ENCODE measurements at places on chromosomes 11 and 22.

DNA sequence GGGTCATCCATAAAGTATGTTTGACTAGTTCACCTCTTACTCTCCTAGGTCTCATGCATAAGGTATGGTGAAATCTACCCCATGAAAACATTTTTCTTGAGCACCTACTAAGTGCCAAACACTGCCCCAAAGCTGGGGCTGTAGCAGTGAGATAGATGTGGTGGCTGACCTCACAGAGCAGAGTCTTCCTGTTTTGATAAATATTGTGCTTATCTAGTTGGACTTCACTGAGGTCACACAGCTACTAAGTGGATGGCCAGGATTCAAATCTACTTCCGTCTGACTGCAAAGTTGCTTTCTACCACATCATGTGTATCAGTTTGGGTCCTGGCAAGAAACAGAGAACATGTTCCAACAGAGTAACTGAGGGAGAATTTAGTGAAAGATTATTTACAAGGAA is 6.4 kb upstream of the HTATIP2 start:
- DNase-seq = no peak

DNA sequence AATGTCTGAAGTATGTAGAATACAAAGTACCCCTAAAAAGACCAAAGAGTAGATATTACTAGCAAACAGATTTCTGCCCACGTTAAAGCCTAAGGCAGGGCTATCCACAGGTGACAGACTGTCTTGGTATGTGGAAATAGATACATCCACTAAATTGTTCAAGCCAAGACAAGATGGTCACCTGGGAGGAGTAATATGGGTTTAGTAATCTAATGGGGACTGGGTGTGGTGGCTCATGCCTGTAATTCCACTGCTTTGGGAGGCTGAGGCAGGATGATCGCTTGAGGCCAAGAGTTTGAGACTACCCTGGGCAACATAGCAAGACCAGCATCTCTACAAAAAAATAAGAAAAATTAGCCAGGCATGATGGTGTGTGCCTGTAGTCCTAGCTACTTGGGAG is 7.5 kb downstream of the SGSM3 start:
- DNase-seq = no peak

DNA sequence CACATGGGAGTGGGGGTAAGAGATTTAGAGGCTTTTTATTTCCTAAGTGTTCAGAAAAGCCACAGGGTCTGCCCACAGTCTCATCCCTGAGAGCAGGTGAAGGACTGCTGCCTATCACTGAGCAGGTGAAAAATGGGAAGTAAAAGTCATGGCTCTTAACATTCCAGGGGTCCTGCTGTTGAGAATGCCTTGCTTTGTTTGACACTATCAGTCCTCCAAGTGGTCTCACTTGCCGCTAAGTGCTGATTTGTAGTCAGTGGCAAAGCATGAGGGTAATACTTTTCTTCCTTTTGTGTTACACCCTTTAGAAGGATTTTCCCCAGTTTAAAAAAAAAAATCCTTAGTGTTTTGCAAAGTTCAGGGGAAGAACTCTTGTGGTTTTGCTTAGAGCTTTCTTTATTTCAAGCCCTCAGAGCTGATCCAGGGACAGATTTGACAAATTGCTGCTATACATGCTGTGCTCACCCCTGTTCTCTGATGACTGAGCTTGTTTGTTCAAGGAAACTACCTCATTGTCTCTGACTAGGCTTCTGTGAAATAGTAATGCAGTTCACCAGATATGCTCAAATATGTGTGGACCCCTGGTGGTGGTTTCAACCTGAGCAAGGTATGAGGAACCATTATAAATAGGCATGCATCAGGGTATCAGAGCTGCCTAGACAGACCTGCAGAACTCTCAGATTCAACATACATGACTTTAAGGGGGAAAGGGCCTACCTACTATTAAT is 141.0 kb downstream of the ARHGAP42 start:
- DNase-seq = peak; percentile 21

DNA sequence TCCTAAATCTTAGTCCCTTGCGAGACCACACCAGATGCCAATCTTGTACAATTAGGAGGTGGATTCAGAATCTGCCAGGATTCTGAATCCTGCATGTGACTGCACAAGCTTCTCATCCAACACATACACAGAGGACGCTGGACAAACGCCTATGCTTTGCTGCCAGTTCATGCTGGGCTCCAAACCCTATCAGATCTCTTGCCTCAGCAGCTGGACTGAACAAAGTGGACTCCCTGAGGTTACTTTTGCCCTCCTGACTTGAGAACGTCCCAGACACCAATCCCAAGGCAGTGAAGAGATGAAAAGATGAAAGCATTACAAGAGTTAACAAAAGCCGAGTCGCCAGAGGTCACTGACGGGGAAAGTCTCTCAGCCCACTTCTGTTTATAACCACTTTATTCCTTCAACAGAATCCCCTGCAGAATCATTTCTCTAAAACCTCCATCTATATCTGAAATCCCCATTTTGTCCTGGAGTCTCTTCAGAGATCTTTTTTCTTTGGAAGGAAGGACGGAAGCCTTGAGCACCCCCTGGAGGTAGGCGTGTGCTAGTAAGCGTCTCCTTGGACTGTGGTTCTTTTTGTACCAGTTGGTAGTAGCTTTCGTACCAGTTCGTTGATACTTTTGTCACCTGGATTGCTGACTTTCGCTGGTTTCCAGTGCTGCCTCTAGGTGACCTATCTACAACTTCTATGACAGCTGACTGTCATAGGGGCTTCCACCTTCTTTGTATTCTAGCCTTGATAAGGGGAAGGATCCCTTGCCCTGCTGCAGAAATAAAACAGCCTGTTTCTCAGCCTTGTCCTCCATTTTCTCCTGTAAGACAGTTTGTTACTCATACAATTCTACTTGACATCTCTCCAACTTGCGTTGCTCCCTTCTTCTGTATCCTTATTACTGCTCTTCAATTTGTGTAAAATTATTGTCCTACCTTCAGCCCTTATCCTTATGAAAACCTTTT is 26.1 kb upstream of the EED start:
- DNase-seq = peak; percentile 55

DNA sequence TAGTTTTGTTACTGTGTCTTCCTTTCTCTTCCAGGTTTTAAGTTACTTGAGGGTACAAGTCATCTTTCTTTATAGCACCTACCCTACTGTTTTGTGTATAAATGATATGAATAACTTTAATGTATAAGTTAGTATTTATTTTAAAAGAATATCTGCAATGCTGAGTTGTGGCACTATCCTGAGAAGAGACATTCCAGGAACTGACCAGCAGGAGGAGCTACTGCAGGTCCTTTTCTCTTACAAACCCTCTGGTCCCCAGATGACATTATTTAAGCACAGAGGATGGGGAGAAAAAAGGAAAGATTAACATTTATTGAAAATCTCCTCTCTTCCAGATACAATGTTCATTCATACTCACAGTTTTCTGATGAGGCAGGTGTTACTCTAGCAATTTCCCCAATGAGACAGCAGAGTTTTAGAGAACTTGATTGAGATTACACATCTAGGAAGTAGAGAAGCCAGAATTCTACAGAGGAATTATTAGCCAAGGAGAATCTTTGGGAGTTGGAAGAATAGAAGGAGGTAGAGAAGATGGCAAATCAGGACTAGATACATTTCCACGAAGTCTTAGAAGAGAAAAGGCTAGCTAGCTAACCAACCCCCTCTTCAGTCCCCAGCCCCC is 541.2 kb upstream of the API5 start:
- no peak for DNase-seq

DNA sequence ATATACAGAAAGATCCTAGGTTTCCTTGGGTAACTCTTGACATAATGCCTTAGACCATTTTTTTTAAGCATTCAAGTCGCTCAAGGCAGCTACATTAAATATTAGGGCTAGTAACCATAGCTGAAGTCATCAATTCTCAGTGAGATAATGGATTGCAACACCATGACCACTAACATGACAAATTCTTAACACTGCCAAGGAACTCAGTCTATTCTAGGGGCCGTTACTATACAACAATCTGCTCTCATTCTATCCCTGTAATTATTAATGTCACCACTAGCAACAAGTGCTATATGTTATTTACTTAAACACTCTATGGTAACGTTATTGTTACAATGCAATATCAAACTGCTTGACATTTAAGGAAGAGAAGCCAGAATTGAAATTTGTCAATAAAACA is 3.2 kb upstream of the STK33 start:
- DNase-seq = no peak

- no peak for DNase-seq
These were observed 26.9 kb downstream of the BLID start for GRCh38 chr11:122089111-122089510.

GRCh38 chr11:14224395-14224794 is 134.6 kb downstream of the RRAS2 start:
- DNase-seq = no peak

DNA sequence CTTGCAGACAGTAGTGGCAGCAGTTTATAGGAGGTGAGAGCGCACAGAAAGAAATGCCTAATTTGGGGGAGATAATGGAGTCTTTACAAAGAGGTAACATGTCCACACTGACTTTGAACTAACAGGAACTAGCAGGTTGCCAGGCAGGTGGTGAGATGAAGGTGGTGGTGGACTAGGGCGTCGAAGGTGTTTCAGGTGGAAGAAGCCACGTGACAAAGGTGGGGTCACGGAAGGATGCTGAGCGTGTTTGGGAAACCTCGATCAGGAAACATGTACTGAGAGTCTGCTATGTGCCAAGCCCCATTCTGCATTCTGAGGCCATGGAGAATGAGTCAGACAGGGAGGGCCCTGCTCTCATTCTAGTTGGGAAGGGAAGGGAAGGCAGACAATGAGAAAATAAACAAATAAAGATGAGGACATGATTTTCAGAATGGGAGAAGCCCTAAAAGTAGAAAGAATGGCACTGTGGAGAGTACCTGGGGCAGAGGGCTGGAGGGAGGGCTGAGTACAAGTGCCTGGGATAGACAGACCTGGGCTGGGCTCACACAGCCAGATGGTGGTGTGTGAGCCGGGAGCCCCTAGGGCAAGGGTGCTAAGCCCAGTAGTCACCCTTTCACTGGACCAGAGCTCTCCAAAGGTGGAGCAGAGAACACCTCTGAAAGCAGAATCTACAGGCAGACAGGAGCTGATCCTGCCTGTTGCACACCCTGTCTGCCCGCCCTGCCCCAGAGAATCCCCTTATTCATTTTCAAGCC is 16.2 kb upstream of the NNMT start:
- no peak for DNase-seq

DNA sequence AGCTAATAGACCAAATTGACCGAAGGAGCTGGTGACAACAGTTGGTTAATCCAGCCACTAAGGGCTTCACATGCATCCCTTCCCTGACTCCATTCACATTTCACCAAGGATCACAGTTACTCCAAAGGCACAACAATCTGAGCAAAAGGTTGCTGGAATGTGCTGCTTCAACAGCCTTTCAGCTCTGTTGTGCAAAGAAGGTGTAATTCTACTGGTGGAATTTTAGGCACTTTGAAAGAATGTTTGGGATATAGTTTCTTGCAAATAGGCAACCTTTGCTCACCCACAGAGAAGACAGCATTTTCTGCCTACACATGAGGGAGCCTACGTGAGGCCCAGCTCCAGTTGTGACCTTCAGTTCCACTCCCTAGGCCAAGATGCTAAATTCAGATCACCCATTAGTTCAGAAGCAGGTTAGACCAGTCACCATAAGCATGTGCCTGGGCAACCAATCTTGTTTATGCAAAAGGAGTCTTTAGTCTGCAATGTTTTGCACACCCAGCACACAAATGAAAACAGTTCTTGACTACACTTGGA is 21.6 kb upstream of the FCHSD2 start:
- no peak for DNase-seq

DNA sequence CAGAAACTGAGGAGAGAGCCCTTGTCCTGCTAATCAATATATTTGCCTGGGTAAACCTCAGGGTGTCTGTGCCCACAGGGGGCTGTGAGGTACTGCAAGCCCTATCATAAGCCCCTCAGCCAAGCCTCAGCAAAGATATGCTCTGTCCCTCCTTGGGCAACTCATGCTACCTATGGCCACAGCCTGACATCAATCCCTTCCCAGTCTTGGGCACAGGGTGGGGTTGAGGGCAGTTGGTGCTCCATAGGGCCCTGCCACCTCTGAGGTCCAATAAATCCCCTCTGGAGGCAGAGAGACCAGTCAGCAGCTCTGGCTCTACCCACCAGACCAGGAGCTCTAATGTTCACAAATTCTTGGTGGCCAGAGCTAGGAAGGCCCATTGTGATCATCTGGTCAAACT is 23.8 kb downstream of the TPBGL start:
- DNase-seq = no peak

- no peak for DNase-seq
These were observed 621.2 kb downstream of the METTL15 start for GRCh38 chr11:28729339-28729738.

GRCh38 chr11:122747351-122747781 is 90.9 kb upstream of the CRTAM start:
- DNase-seq = peak; percentile 97

DNA sequence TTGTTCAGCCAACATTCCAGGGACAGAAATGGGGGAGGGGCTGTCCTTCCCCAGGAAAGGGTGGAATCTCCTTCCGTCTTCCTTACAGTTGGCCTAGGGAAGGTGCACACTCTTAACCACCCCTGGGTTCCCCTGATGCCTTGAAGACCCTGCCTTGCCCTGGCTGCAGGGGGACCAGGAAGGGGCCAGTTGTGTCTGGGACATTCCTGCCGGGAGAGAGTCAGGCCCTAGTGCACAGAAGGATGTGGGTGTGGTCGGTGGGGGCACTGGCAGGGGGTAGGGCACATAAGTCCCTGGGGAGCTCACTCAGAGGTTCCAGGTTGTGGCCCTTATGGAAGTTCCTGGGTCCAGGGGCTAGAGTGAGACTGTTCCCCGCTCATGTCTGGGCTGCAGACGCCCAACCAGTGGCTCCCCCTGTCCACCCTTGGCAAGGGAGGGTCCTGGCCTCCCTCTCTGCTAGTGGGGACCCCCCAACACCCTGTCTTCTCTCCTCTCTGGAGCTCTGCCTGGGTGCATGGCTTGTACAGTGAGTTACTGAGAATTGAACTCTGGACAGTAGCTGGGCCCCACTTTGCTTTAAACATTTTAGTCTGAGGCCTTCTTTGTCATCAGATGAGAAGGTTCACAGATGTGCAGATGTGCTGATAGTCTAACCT is 2.0 kb upstream of the APOBEC3A start:
- DNase-seq = no peak

GRCh38 chr11:67286621-67287333 is 2.3 kb upstream of the ANKRD13D start:
- no peak for DNase-seq

DNA sequence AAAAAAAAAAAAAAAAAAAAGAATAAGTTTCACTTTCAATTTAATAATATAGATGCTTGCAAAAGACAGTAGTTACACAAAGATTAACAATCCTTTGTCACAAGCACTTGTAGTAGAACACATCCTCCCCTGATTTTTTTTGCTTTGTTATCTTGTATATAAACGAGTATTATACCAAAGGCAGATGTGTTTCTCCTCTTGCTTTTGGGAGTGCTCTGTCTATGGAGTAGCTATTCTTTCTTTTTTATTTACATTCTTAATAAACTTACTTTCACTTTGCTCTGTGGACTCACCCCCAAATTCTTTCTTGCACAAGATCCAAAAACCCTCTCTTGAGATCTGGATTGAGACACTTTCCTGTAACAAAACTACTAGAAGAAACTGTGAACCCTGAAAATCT is 3.4 kb upstream of the MRPL16 start:
- no peak for DNase-seq

DNA sequence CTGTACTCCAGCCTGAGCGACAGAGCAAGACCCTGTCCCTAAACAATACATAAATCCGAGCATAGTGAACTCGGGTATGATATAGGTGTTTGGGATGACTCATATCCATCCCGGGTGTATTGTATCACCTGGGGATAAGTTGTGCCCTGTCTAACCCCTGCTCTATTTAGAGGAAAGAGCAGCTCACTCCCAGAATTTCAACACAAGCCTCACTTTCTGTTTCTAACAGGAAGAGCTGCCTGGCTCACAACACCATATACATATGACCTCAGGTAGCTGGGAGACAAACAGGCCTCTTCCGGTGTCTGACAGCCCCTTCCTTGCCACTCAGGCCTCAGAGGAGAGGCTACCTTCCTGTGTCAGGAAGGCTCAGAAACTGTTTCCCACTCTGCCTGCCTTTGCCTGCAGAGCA is 9.9 kb upstream of the MICALL1 start:
- DNase-seq = no peak
